ENCODE measurements at places on chromosomes 2 and 18.

GRCh38 chr18:65750389-65751154 lies at the start of gene CDH7:
TSS of gene CDH7 (plus strand) at chr18:65751012. CDS start at chr18:65762843, 11,831 bp downstream.
- DNase-seq, result no peak

DNA sequence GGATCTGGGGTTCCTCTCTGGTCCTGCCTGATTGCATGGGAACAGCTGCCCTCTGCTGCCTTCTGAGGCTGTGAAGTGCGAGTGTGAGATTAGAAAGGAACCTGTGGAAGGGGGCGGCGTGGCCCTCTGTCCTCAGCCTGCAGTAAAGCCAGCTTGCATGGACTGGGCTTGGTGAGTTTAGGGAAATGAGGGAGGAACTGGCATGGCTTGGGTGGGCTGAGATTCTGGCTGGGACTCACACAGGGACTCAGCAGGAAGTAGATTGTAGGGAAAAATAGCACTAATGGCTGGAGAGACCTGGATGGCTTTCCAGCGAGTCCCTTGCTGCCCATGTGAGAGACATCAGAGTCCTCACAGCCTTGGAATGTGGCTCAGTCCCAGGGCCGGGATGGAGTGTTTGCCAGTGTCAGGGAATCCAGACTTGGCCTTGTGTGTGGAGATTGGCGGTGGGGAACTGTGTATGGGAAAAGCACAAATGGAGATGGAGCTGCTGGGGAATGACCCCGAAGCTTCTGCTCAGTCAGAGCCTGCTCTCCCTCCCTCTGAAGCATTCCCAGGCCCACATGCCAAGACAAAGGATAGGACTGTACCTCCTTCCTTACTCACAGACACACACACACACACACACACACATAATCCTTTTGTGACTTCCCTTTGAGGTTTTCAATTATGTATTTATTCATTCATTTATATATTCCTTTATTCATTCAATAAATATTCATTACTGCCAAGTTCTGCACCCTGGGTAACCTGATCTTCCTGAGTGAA lies 115.4 kb downstream of the ACAA2 start:
- peak; percentile 60 for DNase-seq

GRCh38 chr2:16140771-16141640 lies 200.7 kb downstream of the MYCN start:
- DNase-seq, result no peak

DNA sequence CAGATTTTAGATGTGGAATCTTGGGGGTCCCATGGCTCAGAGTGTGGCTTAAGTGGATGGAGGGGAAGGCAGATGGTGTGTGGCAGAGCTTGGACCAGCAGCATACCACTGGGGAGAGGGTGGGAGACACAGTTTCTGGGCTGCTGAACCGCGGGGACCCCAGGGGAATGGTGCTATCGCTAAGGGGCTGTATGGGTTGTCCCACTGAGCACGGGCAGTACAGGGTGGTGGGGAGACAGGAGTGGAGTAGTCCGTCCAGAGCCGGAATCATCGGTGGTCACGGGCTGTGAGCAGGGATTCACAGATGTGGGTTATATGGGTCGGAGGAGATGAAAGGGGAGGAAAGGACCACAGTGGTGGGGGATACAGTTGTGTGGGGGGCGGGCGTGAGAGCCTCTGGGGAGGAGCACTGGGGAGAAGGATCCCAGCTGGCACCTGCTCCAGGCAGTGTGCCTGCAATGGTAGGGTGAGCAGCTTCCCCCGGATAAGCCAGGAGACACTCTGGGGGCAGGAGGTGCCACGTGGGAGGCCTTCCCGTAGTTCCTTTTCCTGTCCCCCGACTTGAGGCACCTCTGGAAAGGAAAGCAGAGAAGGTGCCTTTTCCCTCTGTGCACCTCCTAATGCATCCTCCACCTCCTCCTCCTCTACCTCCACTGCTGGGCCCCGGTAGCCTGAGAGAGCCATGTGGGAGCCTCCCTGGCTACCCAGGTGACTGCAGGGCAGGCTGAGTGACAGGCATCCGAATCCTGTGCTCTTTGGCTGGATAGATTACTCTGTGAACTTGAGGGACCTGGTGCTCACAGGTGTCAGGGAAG lies 24.9 kb downstream of the IGFBP5 start:
- DNase-seq, result no peak

- no peak for DNase-seq
Observed at GRCh38 chr2:18465979-18466378, 94.5 kb downstream of the RDH14 start.

- no peak for DNase-seq
Observed at GRCh38 chr2:225814554-225814953, 415.0 kb downstream of the NYAP2 start.
